ENCODE measurements at places on chromosomes 11 and 22.

GRCh38 chr22:48478529-48479265 is 1349.0 kb downstream of the BRD1 start:
- no peak for DNase-seq

GRCh38 chr11:15347969-15348734 is 233.4 kb downstream of the INSC start:
- DNase-seq, result no peak

DNA sequence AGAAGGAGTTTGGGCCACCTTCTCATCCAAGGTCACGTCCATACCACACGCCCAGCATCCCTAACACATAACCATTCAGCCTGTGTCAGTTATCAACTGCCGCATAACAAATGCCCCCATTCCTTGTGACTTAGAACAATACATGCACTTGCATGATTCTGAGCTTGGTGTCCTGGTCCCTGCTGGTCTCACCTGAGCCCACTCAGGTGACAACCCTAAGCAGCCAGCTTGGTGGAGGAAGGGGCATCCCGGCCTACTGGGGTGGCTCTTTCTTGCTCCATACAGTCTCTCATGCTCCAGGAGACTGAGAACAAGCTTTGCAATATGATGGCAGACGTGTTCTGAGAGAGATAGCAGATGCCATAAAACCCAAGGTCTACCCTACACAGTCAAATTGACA is 1276.9 kb downstream of the TBC1D22A start:
- no peak for DNase-seq

GRCh38 chr11:12270215-12270797 is 107.1 kb upstream of the PARVA start:
- no peak for DNase-seq

DNA sequence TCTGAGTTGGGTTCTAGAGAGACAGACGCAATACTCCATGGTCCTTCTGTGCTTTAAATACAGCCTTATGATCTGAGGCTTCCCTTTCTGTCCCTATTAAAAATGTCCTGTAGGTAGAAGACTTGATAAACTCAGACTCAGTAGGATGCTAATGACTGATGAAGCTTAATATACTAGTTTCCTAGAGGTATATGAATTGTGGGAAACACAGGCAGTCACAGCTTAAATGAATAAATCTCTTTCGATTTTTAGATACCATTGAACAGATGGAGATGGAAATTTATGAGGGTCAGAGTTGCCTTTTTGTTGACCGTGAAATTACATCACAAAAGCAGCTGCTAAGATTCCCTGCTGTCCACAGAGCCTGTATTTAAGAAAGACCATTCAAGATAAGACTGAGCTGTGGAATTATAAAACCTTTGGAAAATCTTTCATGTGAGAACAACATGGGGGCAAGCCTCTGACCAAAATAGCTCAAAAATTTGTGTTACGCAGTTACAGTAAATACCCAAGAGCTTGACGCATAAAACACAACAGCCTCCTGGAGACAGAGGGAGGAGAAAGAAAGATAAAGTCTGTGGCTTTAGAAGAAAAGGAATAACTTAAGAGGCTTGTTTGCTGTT is 172.3 kb downstream of the AASDHPPT start:
- peak; percentile 40 for DNase-seq
